Breast epithelium (tissue), 4 donors: ENCODE measurements at places on chromosomes 2 and 18. TPM values are rescaled to one million over a fixed set of nuclear protein-coding genes. Genes with fewer than 3 reads are reported as not detected.

- no peak for DNase-seq
Observed at GRCh38 chr2:162328424-162329157, 10.1 kb upstream of the IFIH1 start.

DNA sequence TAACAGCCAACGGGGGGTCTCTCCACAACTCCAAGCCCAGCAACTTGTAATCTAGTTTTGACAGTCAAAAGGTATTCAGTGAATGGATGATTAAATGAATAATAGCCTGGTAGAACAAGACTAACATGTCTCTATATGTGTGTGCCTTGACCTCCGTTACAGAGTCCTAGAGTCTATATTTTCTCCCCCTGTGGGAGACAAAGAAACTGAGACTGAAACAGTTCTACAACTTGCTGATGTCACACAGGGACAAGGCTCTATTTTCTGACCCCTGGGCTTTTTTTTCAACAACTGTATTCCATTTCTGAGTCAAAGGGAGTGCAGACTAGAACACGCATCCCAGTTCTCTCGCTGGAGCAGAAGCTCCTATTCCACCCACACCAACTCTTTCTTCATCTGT is 223.6 kb upstream of the AGAP1 start:
- DNase-seq: no peak

DNA sequence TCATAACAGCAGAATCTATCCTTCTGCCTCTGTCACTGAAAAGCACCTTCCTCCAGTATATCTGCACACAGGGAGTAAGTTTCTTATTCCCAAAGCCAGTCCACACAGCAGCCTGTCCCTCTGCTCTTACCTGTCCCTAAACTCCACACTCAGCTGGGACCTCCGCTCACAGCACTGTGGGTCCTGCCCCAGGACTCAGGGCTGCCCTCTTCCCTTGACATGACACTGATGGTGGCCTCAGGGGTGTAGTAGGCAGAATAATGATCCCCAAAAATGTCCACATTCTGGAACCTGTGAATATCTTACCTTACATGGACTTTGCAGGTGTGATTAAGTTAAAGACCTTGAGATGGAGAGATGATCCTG is 39.7 kb upstream of the EML4 start:
- DNase-seq: no peak

- DNase-seq: no peak
Observed at GRCh38 chr2:62627667-62628066, 77.8 kb upstream of the EHBP1 start.

- DNase-seq: no peak
Observed at GRCh38 chr2:39689272-39689841, 23.6 kb downstream of the TMEM178A start.

The IGFBP2 gene
- 16.0 TPM for total RNA-seq

DNA sequence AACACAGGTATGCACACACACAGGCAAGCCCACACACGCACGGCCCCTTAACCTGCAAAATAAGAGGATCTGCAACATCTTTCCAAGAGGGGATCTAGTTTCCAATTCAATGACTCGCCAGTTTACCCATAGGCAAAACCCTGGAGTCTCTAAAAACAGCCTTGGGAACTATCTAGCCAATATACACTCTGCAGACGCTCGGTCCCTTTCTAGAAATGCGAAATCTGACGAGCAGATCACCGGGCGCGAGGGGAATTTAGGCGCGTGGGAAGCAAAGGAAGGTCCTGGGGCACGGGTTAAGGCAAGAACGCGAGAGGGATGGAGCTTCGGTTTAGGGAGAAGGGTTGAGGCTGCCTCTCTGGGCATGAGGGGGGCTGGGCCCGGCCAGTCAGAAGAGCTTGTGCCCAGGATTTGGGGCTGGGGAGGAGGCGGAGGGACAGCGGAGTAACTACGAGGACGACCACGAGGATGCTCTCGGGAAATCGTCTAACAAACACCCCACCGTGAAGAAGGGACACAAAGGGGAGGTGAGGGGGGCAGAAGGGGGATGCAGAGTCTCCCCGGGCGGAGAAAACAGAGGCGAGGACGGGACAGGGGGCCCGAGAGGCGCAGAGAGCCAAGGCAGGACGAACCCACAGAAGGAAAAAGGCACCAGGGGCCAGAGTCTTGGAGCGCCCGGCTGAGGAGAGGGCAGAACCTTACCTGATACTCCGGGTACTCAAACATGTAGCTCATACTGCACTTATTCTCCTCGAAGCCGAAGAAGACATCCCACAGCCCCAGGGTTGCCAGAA is 542 bp downstream of the PGAP1 start:
- DNase-seq: no peak

DNA sequence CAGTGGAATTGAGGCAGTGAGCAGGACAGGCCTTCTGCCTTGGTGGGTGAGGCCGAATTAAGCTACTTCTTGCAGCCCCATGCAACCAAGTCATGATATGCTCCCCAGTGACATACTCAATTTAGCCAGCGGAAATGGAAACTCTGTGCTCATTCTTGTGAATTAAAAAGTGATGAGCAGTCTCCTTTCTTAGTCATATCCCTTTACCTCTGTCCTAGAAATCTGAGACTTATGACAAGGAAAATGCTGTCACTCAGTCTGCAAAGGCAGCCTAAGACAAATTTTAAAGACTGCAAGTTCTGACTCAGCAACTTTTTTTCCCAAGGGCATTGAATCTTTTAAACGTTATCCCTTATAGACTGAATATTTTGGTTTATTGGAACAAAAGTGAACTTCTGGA is 218.2 kb downstream of the SH3BP4 start:
- no peak for DNase-seq

- no peak for DNase-seq
Observed at GRCh38 chr18:49597157-49597931, 35.5 kb downstream of the LIPG start.

The FBLN7 gene
- 11.0 TPM for total RNA-seq

The ERBB4 gene
- total RNA-seq: 1.6 TPM

GRCh38 chr2:29245742-29246382 is 130.6 kb downstream of the CLIP4 start:
- no peak for DNase-seq

DNA sequence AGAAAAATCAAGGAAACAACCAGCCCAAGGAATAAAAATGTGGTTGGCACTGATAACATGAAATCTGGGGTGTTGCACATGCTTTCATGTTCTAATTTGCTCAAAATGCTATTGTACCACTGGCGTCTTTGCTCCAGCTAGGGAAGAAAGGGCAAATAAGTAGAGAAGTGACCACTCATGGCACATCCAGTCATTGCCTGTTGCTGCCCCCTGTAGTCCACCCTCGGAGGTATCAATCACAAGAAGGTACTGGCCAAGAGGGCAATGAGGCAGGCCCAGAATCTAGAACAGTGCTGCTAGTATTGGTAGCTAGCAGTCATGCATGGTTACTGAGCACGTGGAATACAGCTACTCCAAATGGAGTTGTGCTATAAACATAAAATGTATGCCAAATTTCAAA is 213.4 kb downstream of the CDCA7 start:
- no peak for DNase-seq

DNA sequence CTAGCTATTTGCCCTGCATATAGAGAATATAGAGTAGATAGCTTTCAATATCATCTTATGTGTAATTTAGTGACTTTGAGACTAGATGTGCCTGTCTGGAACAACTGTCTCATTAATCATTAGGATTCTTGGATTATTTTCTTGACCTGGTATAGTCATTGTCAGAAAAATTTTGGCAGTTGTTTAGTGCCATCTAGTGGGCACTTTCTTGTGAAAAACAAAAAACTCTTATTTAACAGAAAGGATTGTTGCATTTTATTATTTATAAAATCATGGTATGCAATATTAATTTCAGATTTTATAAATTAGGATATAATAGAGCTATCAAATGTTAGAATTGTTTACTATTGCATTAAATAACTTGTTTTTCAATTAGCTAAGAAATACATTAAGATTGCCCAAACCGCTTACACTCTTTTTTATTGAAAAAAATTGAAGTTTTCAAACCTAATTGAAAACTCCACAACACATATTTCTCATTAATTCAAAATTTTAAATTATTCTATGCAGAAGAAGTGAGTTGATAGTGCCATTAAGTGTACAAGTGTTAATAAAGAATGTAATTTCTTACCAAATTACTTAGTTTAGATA is 80.3 kb downstream of the DYNAP start:
- no peak for DNase-seq

GRCh38 chr18:37467002-37467662 is 98.5 kb downstream of the CELF4 start:
- DNase-seq: no peak

- peak; percentile 53 for DNase-seq
Observed at GRCh38 chr2:64404002-64404731, 49.8 kb upstream of the LGALSL start.

The SERPINB11 gene
- total RNA-seq: not detected

DNA sequence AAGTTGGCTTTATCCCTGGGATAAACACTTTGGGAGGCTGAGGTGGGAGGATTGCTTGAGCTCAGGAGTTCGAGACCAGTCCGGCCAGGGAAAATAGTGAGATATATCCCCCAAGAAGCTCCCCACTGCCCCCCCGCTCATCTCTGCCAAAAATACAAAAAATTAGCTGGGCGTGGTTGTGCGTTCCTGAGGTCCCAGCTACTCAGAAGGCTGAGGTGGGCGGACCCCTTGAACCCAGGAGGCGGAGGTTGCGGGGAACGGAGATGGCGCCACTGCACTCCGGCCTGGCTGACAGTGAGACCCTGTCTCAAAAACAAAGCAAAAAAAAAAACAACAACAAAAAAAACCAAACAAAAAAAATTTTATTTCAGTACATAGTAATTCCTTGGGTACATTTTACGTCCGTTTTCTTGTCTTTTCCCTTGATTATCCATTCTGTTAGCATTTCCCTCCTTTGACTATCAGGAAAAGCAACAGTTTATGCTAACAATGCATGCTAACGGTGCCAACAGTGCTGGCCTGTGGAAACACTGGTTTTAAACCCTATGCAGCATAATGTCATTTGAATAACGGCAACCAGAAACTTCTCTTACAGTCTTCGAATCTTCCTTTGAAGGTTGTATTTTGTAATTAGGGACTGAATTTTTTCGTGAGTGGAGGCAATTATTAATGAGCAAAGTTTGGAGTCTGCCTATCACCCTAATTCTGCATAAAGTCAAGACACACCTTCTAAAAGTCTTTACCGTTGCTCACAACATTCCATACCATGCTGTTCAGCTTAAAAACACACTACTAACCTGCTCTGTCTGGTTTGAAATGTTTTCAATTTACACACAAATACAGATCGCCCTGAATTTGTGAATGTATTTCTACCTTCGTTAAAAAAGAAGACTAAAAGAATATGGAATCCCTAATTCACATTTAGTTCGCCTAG is 721 bp upstream of the MIB1 start:
- DNase-seq: no peak

GRCh38 chr2:161324876-161325275 is 16.7 kb downstream of the PSMD14 start:
- DNase-seq: no peak

DNA sequence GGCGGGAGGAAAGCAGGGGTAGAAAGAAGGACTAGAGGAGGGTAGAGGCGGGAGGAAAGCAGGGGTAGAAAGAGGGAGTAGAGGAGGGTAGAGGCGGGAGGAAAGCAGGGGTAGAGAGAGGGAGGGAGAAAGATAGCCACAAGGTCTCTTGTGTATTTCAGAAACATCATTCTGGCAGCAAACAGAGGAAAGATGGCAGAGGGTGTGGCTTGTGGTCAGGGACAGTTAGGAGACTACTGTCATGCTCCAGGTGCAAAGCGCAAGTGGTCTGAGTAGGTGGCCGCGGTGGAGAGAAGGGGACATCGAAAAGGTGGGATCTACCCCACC is 82.4 kb upstream of the TAF1B start:
- DNase-seq: no peak

GRCh38 chr2:126657148-126657635 is 1.2 kb downstream of the GYPC start:
- DNase-seq: peak; percentile 31

The RGPD3 gene
- 2.2 TPM for total RNA-seq

GRCh38 chr2:157024129-157024528 is 233.4 kb upstream of the GALNT5 start:
- DNase-seq: no peak

DNA sequence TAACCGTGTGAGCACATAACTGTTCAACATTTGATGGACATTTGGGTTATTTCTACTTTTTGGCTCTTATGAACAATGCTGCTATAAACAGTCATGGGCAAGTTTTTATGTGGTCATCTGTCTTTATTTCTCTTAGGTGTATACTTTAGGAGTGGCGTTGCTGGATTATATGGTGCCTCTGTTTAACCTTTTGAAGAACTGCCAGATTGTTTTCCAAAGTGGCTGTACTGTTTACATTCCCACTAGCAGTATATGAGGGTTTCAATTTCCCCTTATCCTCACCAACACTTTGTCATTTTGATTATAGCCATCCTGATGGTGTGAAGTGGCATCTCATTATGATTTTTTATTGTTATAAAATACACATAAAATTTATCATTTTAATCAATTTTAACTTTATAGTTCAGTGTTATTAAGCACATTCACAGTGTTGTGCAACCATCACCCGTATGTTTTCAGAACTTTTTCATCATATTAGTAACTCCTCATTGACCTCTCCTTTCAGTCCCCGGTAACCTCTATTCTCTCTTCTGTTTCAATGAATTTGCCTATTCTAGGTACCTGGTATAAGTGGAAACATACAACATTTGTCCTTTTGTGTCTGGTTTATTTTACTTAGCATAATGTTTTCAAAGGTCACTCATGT is 55.4 kb downstream of the EML4 start:
- DNase-seq: no peak

- no peak for DNase-seq
Observed at GRCh38 chr2:673615-674320, 3.4 kb downstream of the TMEM18 start.

The CPS1 gene
- 10.4 TPM for total RNA-seq

DNA sequence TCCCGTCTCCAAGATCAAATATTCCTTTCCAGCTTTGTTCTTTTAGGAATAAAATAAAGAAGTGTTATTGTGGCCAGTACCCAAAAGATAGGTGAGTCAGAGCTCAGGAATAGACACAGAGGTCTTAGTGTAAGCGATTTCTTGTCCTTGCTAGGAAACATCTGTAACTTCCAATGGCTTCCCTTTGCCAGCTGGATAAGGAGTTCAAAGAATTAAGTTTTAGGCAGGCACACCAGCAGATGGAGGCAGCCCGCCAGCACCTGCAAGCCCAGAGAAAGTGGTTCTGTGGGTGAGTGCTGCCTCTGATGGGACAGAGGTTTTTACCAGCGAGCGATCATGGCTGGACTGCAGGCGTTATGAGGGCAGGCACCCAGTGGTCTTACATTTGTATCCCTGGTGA is 125.4 kb downstream of the MGAT5 start:
- DNase-seq: no peak

DNA sequence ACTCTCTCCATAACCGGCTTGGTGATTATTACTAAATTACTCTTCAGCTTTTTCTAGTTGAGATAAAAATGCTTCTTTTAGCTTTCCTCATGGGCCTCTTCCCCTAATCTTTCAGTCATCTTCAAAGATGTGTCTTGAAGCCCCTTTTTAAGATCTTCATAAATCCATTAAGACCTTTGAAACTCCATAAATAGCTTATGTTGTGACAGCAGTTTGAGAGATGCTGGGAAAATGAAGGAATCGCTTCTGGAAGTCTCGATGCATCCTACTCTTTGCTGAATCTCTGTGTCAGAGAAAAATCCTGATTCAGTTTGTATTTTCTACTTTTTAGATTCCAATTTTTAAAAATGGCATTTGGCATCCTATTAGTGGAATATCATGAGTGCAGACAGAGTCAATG is 13.0 kb downstream of the SCYGR4 start:
- no peak for DNase-seq

The AMER3 gene
- not detected for total RNA-seq

- DNase-seq: no peak
Observed at GRCh38 chr2:239671916-239672849, 271.4 kb upstream of the HDAC4 start.
